Activated T-cell treated with anti-CD3 and anti-CD28 coated beads, Interleukin-2, amount 50 U/mL, for 48 hours (primary cell): ENCODE measurements at places on chromosomes 2 and 18.

GRCh38 chr2:24435391-24436316, 55.4 kb upstream of the NCOA1 start:
- no peak for DNase-seq

DNA sequence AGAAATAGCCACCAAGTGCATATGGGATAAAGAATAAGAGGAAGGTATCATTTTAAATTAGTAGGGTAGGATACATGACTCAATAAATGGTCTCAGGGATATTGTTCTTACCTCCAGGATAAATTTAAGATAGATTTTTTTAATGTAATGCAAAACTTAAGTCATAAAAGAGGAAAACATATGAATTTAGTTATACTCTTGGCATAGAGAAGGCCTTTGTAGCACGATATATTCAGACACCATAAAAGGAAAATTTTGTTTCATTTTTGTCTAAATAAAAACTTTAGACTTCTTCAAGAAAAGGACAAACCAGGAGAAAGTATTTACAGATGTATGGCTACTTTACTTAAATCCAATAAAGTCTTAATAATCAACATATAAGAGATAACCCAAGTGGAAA, 78.5 kb upstream of the CAB39 start:
- no peak for DNase-seq

DNA sequence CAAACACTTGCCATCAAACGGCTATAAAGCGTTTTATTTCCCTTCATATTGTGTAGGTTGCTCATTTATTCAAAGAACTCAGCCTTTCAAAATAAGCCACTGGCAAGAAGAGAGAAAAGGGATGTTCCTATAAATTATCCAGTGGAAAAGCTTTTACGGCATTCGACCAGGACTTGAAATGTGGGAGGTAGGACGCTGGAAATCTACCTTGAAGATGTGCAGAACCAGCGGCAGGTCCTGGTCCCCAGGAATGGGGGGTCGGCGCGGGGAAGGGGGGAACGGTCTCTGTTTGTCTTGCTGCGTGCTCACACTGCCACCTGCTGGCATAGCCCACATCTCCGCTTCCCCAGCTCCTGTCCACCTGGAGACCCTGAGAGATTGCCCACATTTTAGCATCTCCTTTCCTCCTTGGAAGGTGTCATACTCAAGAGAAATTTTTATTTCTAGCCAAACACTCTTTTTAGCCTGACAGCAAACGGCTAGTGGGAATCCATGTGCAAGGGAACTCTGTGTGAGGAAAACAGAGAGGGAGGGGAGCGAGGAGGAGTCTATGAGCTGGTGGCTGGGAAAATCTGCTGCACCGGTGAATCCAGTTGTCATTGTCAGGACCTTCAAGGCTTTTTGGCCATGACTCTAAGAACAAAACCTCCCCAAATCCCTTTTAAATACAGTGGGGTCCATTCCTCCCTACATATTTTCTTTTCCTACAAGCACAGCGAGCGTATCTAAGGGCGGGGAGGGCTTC, 349.0 kb upstream of the PKDCC start:
- DNase-seq: peak; percentile 32

DNA sequence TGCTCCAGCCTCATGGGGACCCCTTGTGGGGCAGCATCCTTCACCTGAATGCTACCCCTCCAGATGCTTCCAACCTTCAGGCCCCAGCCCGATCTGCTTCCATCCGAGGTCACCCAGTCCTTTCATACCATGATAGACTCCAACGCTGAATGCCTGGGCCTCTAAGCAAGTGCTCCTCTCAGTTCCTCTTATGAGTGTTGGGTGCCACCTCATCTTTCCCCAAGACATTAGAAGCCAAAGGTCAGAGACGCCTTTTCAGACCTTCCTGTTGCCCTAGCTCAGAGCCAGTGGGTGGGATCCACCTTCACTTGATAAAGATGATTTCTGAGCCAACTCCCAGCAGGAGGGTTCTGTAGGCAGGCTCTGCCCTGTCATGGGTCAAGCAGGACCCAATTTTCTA, 174.5 kb upstream of the MGAT5 start:
- no peak for DNase-seq

- no peak for DNase-seq
Observed at GRCh38 chr2:56127010-56127409, 56.8 kb upstream of the CCDC85A start.

GRCh38 chr2:162732946-162733698, 105.4 kb downstream of the KCNH7 start:
- no peak for DNase-seq

DNA sequence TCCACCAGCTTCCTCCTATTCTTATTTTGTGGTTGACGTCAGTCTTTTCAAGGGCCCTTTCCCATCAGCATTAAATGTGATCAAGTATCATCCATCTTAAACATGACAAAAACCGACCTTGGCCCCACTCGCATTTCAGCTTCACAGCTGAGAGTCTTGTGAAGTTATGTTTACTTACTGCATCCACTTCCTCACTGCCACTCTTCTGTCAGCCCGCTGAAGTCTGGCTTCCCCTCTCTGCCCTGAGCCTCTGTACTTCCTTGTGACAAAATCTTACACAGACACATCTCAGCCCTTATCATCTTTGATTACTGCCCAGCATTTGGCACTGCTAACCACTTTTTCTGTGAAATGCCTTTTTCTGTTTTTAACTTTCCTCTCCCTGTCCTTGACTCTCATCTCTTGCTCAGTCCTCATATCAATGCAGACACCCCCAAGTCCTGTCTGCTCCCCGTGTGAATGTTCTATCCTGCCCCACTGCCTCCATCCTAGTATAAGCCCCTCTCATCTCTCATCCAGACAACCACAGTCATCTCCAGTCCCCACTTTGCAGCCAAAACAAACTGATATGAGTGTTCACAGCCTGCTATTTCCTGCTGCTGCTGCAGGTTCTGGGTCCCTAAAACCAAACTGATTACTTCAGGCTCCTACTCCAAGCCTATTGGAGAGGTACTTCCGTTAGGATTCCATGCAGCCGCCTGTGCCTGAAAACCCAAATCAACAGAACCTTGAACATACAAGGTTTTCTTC, 31.4 kb downstream of the FOSL2 start:
- peak; percentile 53 for DNase-seq

DNA sequence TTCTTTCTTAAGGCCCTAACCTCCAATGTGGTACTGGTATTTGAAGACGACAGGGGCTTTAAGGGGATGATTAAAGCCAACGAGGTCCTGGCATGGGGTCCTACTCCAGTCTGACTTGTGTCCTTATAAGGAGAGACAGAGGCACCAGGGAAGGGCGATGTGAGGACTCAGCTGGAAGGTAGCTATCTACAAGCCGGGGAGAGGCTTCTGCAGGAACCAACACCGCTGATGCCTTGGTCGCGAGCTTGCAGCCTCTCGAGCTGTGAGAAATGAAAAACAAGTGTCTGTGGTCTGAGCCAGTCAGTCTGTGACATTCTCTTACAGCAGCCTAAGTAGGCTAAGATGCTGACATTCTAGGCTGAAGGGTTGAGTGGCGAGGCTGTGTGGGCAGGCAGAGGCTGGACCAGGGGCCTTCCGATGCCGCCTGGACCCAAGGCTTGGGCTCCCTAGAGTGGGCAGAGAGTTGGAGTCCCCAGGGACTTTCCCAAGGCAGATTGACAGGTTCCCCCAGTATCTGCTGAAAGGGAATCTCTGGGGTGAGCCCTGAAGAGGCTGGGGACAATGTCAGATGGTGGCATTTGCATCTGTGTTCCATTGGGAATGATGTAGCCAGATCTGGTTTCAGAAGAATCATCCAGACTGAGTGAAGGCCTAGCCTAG, 322.9 kb upstream of the HS6ST1 start:
- peak; percentile 6 for DNase-seq

GRCh38 chr2:44612276-44612675, 250.5 kb downstream of the CAMKMT start:
- DNase-seq: no peak
